ENCODE measurements at places on chromosomes 16 and 17. TPM values are rescaled to one million over a fixed set of nuclear protein-coding genes. Genes with fewer than 3 reads are reported as not detected.
A peak's percentile ranks its signal among the peaks of the same experiment; 100 is the strongest.

DPEP3 gene
- total RNA-seq: not detected

MON1B gene
- 15.0 TPM for total RNA-seq

FZD2 gene
- 11.6 TPM for total RNA-seq

ZNF750 gene
- total RNA-seq: not detected

ZFHX3 gene
- 3.5 TPM for total RNA-seq

TBX6 gene
- total RNA-seq: 1.1 TPM

PIK3R6 gene
- total RNA-seq: not detected

DPEP1 gene
- total RNA-seq: 0.23 TPM

NGFR gene
- not detected for total RNA-seq

HAS3 gene
- 153 TPM for total RNA-seq

KRT28 gene
- not detected for total RNA-seq

HIC1 gene
- total RNA-seq: 2.0 TPM

CDRT15 gene
- not detected for total RNA-seq

GFAP gene
- 0.29 TPM for total RNA-seq

MYH8 gene
- not detected for total RNA-seq

DNA sequence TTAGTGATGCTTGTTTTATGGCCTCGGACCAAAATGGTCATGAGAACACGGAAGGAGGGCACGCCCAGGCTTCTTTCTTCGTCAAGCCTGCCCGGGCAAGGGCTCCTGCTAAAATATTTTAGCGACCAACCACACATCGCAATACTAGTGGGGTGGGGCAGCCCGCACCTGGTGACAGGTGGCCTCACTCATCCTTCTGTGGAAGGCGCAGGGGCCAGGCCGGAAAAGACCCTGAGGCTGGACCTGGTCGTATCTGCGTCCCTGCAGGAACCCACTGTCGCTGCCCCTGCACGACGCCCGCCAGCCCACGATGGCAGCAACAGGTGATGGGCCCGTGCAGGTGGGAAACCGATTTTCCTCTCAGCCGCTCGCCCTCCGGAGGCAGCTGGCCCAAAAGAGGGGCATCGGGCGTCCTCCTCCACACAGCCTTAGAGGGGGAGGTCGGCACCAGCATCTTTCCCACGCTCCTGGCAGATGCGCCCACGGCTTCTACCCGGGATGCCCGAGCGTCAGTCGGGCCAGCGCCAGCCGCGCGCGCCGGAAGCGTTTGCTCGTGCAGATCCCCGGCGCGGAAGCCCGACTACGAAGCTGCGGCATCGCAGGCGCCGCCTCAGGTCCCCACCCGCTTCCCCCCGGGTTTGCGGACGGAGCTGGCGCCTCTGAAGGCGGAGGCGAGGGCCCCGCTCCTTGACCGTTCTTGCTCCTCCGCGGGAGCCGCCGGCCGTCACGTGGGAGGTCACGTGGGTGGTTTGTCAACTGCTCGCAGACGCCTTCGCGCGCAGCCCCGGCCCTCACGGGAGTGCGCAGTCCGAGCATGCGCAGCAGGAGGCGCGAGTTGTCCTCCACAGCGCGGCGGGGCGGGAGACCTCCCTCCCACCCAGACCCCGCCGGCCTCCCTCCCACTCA, 22.8 kb upstream of the FOXK2 start:
- peak; percentile 93 for DNase-seq

GRCh38 chr16:86919078-86919477, 340.7 kb downstream of the FOXL1 start:
- no peak for DNase-seq

DNA sequence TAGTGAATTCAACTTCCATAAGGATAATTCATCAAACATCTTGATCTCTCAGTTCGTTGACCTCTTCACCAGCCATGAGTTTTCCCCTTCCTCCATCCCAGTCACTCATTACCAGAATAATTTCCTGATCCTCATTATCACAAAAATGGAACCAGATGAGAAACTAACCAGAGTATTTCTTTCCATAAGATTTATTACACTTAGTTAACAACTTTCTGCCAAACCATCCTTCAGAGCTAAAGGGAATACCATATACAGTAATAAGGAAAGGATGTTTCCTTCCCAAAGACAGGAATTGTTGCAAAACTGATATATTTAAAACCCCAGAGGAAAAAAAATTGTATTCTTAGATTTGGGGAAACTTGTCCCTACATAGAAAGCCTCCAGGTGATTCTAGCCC, 8.6 kb downstream of the KRTAP29-1 start:
- DNase-seq: no peak

GRCh38 chr17:68239632-68240366, 8.0 kb upstream of the AMZ2 start:
- no peak for DNase-seq

- no peak for DNase-seq
Measured at GRCh38 chr16:89000207-89000959, 23.4 kb upstream of the CBFA2T3 start.

DNA sequence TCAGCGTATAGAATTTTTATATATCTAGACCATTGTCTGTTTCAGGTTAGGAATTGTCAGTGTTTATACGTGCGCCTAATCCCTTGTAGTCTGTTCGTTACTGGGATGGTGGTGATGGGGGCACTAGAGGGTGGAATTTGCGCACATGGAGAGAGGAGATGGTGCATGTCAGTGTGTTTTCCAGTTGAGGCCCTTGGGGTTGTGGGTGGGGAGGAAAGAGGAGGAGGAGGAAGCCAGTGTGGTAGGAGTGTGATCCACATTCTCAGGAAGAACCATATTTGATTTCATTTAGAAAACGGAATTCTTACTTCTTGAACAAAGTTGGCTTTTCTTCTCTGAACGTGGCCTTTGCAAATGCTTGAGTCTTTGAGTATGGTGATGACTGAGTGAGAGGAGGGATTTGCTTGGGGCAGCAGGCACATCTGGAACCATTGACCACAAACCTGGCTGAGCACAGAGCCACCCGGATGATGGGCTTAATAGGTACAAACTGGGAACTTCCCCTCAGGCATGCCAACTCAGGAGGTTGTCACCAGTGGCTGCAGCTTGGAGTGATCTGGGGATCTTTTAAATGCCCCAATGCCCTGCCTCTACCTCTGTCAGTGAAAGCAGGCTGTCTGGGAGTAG, 98.9 kb downstream of the PRKCB start:
- DNase-seq: no peak

- no peak for DNase-seq
Measured at GRCh38 chr17:34579017-34579946, at the start of gene TMEM132E. TSS of gene TMEM132E (plus strand) at chr17:34579582. CDS start at chr17:34581077, 1,495 bp downstream.

DNA sequence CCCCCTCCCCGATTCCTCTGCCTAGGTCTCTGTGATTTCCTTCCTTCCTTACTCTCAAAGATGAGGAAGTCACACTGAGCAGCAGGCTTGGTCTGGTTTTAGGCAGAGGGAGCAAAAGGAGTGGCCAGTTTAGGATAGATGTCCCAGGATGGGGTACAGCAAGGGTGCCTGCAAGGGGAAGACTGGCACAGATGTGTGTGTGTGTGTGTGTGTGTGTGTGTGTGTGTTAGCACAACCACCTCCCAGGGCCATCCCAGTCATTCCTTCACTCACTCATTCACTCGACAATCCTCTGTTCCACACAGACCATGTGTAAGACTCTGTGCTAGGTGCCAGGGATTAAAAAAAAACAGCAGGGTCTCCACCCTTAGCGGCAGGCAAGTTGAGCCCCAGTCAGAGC, 35.9 kb downstream of the TMEM132E start:
- no peak for DNase-seq

- peak; percentile 82 for DNase-seq
Measured at GRCh38 chr16:19804538-19805323, 79.9 kb downstream of the GPRC5B start.

- peak; percentile 40 for DNase-seq
Measured at GRCh38 chr17:49993423-49994060, 1.5 kb downstream of the DLX3 start.

DNA sequence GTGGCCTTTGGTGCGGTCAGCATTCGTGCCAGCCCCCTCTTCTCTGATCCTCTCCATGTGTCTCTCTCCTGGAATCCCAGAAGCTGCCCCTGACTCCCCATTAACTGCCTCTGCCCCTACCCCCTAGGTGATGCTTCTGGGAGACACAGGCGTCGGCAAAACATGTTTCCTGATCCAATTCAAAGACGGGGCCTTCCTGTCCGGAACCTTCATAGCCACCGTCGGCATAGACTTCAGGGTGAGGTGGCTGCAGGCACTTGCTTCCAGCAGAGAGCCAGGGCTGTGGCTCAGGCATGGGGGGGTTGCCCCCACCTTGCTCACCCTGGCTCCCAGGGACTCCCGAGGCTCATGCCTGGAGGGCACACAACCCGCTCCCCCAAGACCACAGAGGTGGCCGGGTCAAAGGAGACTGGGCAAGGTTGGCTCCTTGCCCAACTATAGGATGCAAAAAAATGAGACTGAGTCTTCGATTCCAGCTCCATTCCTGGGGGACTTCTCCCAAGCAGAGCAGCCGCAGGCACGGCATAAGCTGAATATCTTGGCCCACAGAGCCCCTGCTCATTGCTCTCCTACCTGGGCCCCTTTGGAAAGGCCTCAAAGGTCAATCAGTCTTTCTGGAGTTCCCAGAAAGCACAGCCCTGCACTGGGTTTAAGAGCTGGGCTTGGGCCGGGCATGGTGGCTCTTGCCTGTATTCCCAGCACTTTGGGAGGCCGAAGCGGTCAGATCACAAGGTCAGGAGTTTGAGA, 3.8 kb downstream of the RAB37 start:
- no peak for DNase-seq

- DNase-seq: peak; percentile 60
Measured at GRCh38 chr16:12340151-12340733, 363.7 kb downstream of the SNX29 start.

- DNase-seq: peak; percentile 68
Measured at GRCh38 chr17:38982858-38983746, 15.9 kb upstream of the FBXO47 start.

GRCh38 chr17:39755554-39756379, 18.0 kb downstream of the GRB7 start:
- DNase-seq: no peak

- no peak for DNase-seq
Measured at GRCh38 chr17:64328036-64328858, 62.4 kb downstream of the PECAM1 start.

DNA sequence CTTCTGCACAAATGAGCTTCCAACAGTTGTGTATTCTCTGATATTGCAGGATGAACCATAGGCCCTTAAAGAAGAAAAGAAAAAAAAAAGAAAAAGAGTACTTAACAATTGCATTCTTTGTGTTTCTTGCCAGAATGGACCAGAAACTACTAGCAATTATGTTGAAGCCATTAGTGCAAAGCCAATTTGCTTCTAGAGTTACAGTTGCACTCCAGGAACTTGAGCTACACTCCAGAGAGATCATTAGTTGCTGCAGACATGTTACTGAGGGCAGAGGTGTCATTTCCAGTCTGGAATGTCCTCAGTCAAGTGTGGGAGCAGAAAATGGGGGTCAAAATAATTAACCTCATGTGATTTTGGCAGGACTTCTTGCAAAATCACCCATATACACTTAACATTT, 85.6 kb upstream of the CCL2 start:
- DNase-seq: no peak

DNA sequence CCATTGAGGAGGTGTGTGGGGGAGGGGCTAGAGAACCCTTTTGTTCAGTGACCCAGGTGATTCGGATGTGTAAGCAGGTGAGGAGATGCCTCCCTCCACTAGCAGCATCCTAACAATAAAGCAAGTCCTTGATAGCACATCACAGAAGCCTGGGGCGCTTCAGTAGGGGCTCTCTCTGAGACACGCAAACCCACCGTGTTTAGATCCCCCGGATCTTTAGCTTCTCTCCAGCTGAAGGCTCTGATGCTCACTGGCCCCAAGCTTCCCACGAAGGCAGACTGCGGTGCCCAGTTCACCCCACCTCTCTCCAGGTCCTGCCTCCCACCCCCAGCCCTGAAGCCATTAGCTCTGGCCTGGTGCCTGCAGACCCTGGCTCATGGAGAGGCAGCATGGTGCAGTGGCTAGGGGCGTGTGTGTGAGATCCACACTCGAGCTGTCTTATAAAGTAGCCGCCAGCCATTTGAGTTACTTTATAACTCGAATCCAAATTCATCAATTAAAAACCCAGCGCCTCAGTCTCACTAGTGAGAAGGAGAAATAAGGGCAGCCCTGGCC, 204.7 kb upstream of the TNRC6C start:
- no peak for DNase-seq

DNA sequence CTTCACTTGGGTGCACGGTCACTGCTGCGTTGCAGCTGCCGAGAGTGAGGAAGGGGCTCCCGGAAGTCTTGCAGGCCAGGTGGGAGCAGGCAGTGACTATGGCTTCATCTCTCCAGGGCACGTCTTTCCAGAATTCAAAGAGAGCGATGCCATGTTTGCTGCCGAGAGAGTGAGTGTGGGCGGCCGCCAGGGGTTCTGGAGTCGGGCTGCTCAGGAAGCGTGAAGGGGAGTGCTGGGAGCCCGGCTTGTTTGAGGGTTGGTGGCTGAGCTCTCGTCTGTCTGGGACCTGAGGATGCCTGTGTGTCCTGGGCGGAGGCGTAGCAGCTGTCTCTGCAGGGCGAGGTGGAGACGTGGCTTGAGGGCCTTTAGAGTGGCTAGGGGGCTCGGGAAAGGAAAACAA, 6.3 kb downstream of the HGS start:
- DNase-seq: no peak

- DNase-seq: no peak
Measured at GRCh38 chr17:55238931-55239297, 25.8 kb upstream of the HLF start.

- DNase-seq: no peak
Measured at GRCh38 chr16:83392743-83393142, 415.0 kb upstream of the HSBP1 start.

DNA sequence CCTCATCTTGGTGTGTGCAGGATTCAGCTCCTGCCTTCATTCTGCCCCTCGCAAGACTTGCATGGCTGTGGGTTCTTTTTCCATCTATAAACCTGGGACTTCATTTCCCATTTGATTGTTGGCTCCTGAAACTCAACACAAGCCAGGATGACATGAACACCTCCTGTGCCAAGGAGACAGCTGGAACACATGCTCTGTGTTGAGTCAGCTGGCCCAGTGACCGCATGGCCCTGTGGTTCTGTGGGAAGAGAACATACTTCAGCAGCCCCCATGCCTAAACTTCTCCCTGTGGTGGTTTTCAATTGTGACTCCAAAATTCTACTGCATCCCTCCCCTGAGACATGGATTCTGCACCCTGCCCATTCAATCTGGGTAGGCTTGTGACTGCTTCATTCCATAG, 57.9 kb upstream of the FOXF1 start:
- DNase-seq: no peak

DNA sequence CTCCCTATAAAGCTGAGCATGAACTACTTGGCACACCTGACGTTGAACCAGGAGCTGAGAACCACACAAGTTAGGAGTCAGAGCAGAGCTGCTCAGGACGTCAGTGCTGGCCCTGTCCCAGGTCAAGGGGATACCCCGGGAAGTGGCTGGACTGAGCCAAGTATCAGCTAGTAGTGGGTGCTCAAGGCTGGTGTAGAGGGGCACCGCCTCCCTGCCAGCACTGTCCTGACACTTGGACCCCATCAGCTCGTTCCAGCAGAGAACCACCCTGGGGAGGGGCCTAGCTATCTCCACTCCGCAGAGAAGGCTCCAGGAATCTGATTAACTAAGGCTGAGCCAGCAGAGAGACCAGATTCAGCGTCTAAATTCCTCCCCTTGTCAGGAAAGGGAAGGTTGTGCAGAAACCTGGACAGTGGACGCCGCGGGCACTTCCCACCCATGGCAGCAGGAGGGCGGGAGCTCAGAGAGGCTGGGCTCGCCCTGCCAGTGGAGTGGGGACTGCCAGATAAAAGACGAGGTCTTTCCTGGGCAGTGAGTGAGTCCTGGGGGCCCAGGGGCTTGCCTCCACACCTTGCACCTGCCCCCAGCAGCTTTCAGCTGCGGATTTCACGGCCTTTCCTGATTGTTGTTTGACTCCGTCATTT, 21.0 kb downstream of the C16orf90 start:
- no peak for DNase-seq

- peak; percentile 13 for DNase-seq
Measured at GRCh38 chr16:21001262-21001661, 100.7 kb downstream of the LYRM1 start.

GRCh38 chr17:42441371-42442195, 17.1 kb upstream of the ATP6V0A1 start:
- DNase-seq: no peak

Measured in PC-3 (cell line).